Epithelial cell of alveolus of lung (primary cell): ENCODE measurements at places on chromosomes 6 and 20. TPM values are rescaled to one million over a fixed set of nuclear protein-coding genes. Genes with fewer than 3 reads are reported as not detected.

Gene ALDH8A1
- 0.26 and 0.32 TPM in 2 replicates for total RNA-seq

Gene GGTLC1
- not detected in 2 replicates for total RNA-seq

Gene COMMD7
- 24.5 and 40.9 TPM in 2 replicates for total RNA-seq

Gene ZNF292
- total RNA-seq: 15.6 and 31.2 TPM in 2 replicates

Gene PROKR2
- total RNA-seq: not detected in 2 replicates

Gene CLIC5
- total RNA-seq: 0.08 TPM in 1 of 2 replicates, not detected in the other

Gene PTCRA
- not detected in 2 replicates for total RNA-seq

Gene ADTRP
- 0.26 TPM in 1 of 2 replicates, not detected in the other for total RNA-seq

Gene FRK
- 0.32 and 0.52 TPM in 2 replicates for total RNA-seq

Gene LINC00237
- not detected in 2 replicates for total RNA-seq

Gene PRSS35
- total RNA-seq: 1.6 and 3.7 TPM in 2 replicates

Gene TRIM10
- total RNA-seq: not detected in 2 replicates

Gene ZNF831
- not detected in 2 replicates for total RNA-seq

Gene SLC32A1
- not detected in 2 replicates for total RNA-seq

Gene ANGPT4
- total RNA-seq: not detected in 2 replicates

Gene CYB5R4
- 13.6 and 16.0 TPM in 2 replicates for total RNA-seq
